ENCODE measurements at places on chromosomes 4 and X. TPM values are rescaled to one million over a fixed set of nuclear protein-coding genes. Genes with fewer than 3 reads are reported as not detected.

GRCh38 chrX:133370696-133371275, 44.5 kb downstream of the GPC4 start:
- H3K36me3 ChIP-seq, result no peaks in the 10 kb centered on the region
- no peak overlapping the region for H3K4me3 ChIP-seq
- peaks cover 4% of the 10 kb centered on the region for H3K4me1 ChIP-seq
- no peaks in the 10 kb centered on the region for H3K27me3 ChIP-seq
- H3K27ac ChIP-seq, result no peak overlapping the region

- H3K4me3 ChIP-seq, result no peak overlapping the region
- H3K27ac ChIP-seq, result no peak overlapping the region
- peaks cover 2% of the 10 kb centered on the region for H3K4me1 ChIP-seq
- DNase-seq, result no peak
Measured at GRCh38 chrX:15567886-15568616, 32.7 kb downstream of the ACE2 start.

DNA sequence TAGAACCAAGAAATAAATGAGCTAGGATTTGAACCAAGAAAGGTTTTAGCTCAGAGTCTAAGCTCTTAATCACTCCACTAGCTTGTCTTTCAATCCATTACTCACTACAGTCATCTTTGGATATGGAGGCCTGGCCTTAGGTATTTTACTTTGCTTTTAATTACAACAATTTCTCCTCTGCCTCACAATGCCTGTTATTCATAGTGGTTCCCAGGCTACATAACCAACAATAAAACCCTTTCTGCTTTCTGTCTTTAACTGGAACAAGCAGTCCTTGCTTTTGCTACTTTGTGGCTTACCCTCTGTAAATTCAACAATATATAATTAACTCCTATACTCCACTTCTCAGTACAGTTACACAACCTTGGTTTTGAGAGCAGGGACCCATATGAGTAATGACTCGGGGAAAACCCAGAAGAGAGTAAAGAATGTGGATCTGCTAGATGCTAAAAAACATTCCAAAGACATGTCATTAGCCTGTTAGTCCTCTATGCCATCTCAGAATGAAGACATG, 94.7 kb upstream of the NAP1L5 start:
- DNase-seq, result no peak
- H3K27ac ChIP-seq, result no peak overlapping the region
- no peak overlapping the region for H3K4me3 ChIP-seq
- no peaks in the 10 kb centered on the region for H3K4me1 ChIP-seq

GRCh38 chrX:87895421-87895820, 377.8 kb downstream of the KLHL4 start:
- H3K27ac ChIP-seq, result no peak overlapping the region
- no peaks in the 10 kb centered on the region for H3K4me1 ChIP-seq
- no peak for DNase-seq
- no peaks in the 10 kb centered on the region for H3K27me3 ChIP-seq

- no peak for DNase-seq
- no peaks in the 10 kb centered on the region for H3K36me3 ChIP-seq
- H3K4me1 ChIP-seq, result peaks cover 2% of the 10 kb centered on the region
- no peak overlapping the region for H3K27ac ChIP-seq
- peak overlapping the region; percentile 83 for H3K4me3 ChIP-seq
Measured at GRCh38 chrX:1205681-1206611, 6.5 kb downstream of the CRLF2 start.

DNA sequence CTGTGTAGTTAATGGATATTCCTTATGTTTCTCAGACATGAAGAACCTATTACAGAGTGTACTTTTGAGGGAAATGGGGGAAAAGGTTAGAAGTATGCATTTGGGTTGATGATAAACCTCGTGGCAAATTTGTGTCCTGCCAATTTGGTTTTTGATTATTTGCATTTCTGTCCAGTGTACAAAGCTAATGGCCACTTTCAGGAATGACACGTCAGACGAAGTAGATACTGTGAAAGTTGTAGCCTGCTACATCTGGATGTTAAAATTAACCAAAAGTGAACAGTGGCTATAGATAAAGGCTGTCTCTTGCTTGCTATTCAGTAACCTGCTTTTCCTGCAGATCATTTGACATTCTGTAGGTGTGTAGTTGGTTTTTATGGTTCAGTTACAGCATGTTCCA, 1.0 kb downstream of the PRDX4 start:
- H3K4me1 ChIP-seq, result no peaks in the 10 kb centered on the region
- no peak for DNase-seq
- peak overlapping the region; percentile 79 for H3K4me3 ChIP-seq
- no peaks in the 10 kb centered on the region for H3K36me3 ChIP-seq
- H3K27me3 ChIP-seq, result no peaks in the 10 kb centered on the region

- H3K4me1 ChIP-seq, result no peaks in the 10 kb centered on the region
- no peak overlapping the region for H3K27ac ChIP-seq
- DNase-seq, result no peak
- H3K36me3 ChIP-seq, result no peaks in the 10 kb centered on the region
- H3K4me3 ChIP-seq, result no peak overlapping the region
Measured at GRCh38 chr4:165994701-165995100, 121.7 kb downstream of the TLL1 start.

GRCh38 chr4:10893395-10893794, 208.8 kb upstream of the CLNK start:
- DNase-seq, result peak; percentile 13
- no peaks in the 10 kb centered on the region for H3K27me3 ChIP-seq
- peaks cover 1% of the 10 kb centered on the region for H3K4me1 ChIP-seq
- no peak overlapping the region for H3K27ac ChIP-seq
- H3K4me3 ChIP-seq, result no peak overlapping the region

- DNase-seq, result no peak
- no peak overlapping the region for H3K4me3 ChIP-seq
- no peaks in the 10 kb centered on the region for H3K4me1 ChIP-seq
- H3K27me3 ChIP-seq, result no peaks in the 10 kb centered on the region
Measured at GRCh38 chr4:149370785-149371420, 444.7 kb downstream of the IQCM start.

GRCh38 chrX:139299309-139299708, 231.2 kb upstream of the F9 start:
- H3K4me3 ChIP-seq, result no peak overlapping the region
- no peaks in the 10 kb centered on the region for H3K36me3 ChIP-seq
- no peaks in the 10 kb centered on the region for H3K4me1 ChIP-seq
- no peaks in the 10 kb centered on the region for H3K27me3 ChIP-seq

DNA sequence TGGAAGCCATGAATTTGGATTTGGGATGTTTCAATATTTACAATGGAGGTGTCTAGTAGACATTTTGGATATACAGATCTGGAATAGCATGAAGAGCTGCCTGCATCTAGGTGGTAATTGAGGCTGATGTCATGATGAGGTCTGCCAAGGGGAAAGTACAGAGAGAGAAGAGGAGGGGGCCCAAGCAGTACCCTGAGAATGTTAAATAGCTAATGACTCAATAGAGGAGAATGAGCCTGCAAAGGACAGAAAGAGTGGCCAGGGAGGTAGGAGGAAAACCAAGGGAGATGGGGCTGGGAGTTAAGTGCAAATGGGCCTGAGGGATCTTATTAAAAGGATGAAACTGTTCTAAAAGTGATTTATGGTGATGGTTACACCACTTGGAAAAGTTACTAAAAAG, 182.2 kb upstream of the KIT start:
- no peaks in the 10 kb centered on the region for H3K27me3 ChIP-seq
- DNase-seq, result no peak

- DNase-seq, result peak; percentile 19
- H3K27me3 ChIP-seq, result no peaks in the 10 kb centered on the region
- no peak overlapping the region for H3K27ac ChIP-seq
- no peaks in the 10 kb centered on the region for H3K4me1 ChIP-seq
- H3K4me3 ChIP-seq, result no peak overlapping the region
Measured at GRCh38 chrX:7170898-7171297, 22.9 kb upstream of the PUDP start.

DNA sequence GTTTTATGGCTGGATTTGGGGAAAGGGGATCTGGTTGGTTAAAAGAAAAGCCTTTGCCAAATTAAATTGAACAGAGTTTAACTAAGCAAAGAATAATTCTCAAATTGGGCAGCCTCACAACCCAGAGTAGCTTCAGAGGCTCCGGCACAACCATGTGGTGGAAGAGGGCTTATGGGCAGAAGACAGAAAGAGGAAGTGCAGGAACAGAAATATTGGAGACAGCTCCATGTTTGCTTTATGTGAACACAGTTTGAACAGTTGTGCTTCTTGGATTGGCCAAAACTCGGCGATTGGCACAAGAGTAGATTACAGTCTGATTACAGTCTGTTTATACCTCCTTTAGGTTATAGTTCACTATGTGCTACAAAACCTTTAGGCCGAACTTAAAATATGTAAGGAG, 562.7 kb downstream of the TRIML1 start:
- H3K4me1 ChIP-seq, result no peaks in the 10 kb centered on the region
- no peaks in the 10 kb centered on the region for H3K36me3 ChIP-seq
- no peak overlapping the region for H3K27ac ChIP-seq
- no peak for DNase-seq

DNA sequence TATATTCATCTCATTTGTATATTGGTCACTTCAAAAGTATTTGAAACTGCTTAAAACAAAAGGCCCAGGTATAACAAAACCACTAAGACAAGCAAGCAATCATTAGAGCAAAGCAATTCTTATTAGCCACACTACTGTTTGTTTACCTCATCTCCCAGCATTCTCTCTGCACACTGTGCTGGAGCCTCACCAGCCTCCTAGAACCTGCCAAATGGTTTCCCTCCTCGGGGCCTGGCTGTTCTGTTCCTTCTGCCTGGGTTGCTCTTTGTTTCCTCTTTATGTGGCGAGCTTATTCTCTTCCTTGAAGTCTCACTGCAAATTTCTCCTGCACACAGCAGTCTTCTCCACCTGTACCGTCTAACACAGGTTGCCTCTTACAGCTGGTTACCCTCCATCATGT, 67.5 kb upstream of the MND1 start:
- H3K27ac ChIP-seq, result no peak overlapping the region
- H3K4me1 ChIP-seq, result peaks cover 5% of the 10 kb centered on the region
- no peak overlapping the region for H3K4me3 ChIP-seq
- H3K36me3 ChIP-seq, result no peaks in the 10 kb centered on the region
- no peaks in the 10 kb centered on the region for H3K27me3 ChIP-seq
- no peak for DNase-seq

DNA sequence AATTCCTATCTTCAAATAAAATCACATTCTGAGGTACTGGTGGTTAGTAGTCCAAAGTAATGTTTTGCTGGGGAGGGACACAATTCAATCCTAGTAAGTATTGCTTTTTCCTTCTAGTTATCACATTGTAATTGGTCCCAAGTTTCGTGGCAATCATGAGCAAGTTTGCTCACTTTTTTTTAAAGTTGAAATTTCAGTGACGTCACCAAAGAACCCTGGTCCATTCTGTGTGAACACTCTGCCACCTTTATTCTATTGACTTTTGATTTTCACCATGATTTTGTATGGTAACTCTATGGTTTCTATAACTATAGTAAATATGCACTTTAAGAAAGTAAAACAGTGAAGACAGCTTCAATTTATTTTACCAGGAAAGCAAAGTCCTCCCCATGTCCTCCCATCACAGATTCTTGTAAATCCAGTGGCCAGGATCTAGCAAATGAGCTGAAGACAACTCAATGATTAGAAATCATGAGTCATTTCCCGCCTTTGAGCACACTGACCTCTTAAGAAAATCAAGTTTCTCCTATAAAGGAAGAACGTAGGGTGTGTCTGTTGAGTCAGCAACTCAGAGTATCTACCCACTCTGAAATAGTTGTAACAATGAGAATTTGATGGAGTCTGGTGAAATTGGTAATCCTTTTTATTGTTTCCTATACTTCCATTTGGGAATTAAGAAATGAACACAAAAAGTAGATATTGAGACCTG, 1306.6 kb upstream of the PABPC4L start:
- H3K27ac ChIP-seq, result no peak overlapping the region
- no peak for DNase-seq
- H3K4me1 ChIP-seq, result no peaks in the 10 kb centered on the region
- H3K4me3 ChIP-seq, result no peak overlapping the region

DNA sequence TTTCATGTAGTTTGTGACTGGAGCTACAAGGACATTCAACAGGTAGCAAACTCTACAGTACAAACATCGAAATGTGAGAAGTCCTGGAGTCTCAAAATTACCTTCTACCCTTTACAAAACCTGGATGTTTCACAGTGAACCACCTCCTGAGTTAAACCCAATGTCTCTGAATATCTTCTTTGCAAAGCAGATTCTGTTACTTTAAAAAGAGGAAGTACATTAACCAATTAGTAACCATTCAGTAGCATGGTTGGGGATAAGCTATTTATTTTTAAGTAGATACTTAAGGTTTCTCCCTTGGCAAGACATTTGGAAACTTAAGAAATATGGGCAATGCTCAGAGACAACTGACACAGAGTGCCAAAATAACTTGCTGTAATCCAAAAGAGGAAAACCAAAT, 371.9 kb upstream of the NWD2 start:
- H3K36me3 ChIP-seq, result no peaks in the 10 kb centered on the region
- H3K27me3 ChIP-seq, result no peaks in the 10 kb centered on the region
- DNase-seq, result no peak
- no peak overlapping the region for H3K4me3 ChIP-seq

NOX1 gene
- total RNA-seq, result not detected

MGAT4D gene
- not detected for total RNA-seq

SMIM10L2A gene
- total RNA-seq, result 3.4 TPM

GLUD2 gene
- total RNA-seq, result 0.27 TPM

BRS3 gene
- not detected for total RNA-seq

TRIML1 gene
- total RNA-seq, result not detected

C4orf50 gene
- 0.56 TPM for total RNA-seq

GPR101 gene
- total RNA-seq, result not detected

STPG2 gene
- 0.66 TPM for total RNA-seq

CSAG3 gene
- 7.4 TPM for total RNA-seq

SLC25A14 gene
- 28.4 TPM for total RNA-seq

GLOD5 gene
- not detected for total RNA-seq

FGFRL1 gene
- 20.9 TPM for total RNA-seq

Measured in glutamatergic neuron (in vitro differentiated cells).